Activated T-cell treated with anti-CD3 and anti-CD28 coated beads for 48 hours (primary cell): ENCODE measurements at places on chromosomes 13 and 19.

DNA sequence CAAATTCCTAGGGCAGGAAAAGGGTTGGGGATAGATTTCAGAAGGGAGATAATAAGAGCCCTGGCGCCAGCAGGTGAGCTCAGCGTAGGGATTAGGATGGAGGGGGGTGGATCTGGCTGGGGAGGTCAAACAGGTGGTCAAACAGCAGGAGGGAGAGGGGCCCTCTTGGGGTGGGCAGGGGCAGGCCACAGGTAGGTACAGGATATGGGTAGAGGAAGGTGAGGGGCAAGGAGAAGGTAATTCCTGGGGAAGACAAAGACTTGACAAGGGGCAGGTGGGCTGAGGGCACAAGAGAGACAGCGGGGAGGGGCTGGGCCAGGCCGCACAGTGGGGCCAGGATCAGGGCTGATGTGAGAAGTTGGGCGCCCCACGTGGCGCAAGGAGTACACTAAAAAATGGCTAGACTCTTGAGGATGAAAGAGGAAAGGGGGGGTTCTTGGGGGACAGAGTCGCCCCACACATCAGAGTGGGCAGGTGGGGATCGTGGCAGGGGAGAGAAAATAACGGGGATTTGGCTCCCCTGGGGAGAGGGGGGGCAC is 713 bp downstream of the KRI1 start:
- DNase-seq, result peak; percentile 52

DNA sequence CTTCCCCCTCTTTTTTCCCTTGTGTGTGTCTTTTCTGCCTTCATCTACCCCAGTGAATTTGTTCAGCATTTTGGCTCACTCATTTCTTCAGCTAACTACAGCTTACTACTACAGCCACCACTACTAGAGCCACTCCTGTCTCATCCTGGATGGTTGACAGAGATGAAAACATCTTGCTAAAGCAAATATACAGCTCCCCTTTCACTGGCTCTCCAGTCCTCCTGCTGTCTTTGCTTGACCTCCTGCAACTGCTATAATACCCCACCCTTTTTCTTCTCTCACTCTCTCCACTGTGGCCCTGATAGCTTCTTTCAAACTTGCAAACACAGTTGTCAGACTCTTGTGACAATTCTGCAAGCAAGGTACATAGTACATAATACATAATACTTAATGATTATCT is 523.6 kb downstream of the DCT start:
- DNase-seq, result no peak

GRCh38 chr19:28521614-28522544 is 691.1 kb downstream of the UQCRFS1 start:
- no peak for DNase-seq

- no peak for DNase-seq
These were observed at the start of gene PDE4C for GRCh38 chr19:18225702-18226468. TSS of gene PDE4C (minus strand) at chr19:18226438. CDS start at chr19:18226415, 23 bp downstream.

DNA sequence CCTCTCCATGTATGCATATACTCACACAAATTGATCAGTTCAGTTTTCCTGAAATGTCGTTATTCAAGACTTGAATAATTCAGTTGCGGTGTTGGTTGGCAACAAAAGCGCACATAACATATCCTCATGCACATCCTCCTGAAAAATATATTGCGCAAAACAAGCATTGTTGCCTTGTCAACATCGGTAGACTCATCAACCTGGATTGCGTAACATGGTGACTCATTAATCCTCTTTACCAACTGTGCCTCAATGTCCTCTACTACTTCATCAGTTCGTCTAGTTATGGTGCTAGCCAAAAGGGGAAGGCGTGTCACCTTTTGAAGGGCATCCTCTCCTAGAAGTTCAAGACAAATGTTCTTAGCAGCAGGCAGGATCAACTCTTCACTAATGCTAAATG is 357.7 kb downstream of the LMO7 start:
- DNase-seq, result no peak
